NB4 (cell line): ENCODE measurements at places on chromosomes 7 and 10.

- DNase-seq: no peak
These were observed 14.8 kb upstream of the SH2D4B start for GRCh38 chr10:80522756-80523363.

GRCh38 chr7:81990395-81990794 is 220.5 kb upstream of the HGF start:
- peak; percentile 48 for DNase-seq

GRCh38 chr7:55770778-55771177 is 91.8 kb downstream of the SEPTIN14 start:
- DNase-seq: no peak

DNA sequence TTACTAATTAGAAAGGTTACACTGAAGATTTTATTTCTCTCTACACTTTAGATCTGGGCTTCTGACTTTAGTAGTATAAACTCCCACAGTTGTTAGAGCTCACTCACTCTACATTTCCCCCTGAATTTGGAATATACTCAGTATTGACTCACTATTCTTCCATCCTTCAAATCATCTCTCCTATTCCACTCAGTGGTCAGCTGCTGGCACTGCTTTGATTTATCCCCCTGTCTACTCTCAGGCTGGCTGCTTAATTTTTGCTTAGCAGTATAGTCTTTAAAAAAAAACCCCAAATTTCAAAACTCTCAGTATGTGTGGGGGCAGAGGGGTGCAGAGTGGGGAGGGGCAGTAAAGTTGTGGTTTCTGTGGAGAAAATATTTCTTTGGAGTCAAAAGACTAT is 68.9 kb downstream of the CDK6 start:
- DNase-seq: no peak

GRCh38 chr10:16612981-16613355 is 91.3 kb upstream of the C1QL3 start:
- no peak for DNase-seq
